ENCODE measurements at places on chromosomes 6 and 20. TPM values are rescaled to one million over a fixed set of nuclear protein-coding genes. Genes with fewer than 3 reads are reported as not detected.

Gene MAPK13
- 11.3 TPM for total RNA-seq

Gene SMPDL3A
- 18.0 TPM for total RNA-seq

Gene TMEM14B
- total RNA-seq: 139 TPM

Gene MYMX
- not detected for total RNA-seq

Gene PDYN
- not detected for total RNA-seq

Gene KCNG1
- total RNA-seq: 15.2 TPM

Gene FOXF2
- 55.7 TPM for total RNA-seq

Gene NKX2-2
- total RNA-seq: not detected

Gene SDHAF4
- total RNA-seq: 8.6 TPM
